ENCODE measurements at places on chromosomes 12 and 14.

DNA sequence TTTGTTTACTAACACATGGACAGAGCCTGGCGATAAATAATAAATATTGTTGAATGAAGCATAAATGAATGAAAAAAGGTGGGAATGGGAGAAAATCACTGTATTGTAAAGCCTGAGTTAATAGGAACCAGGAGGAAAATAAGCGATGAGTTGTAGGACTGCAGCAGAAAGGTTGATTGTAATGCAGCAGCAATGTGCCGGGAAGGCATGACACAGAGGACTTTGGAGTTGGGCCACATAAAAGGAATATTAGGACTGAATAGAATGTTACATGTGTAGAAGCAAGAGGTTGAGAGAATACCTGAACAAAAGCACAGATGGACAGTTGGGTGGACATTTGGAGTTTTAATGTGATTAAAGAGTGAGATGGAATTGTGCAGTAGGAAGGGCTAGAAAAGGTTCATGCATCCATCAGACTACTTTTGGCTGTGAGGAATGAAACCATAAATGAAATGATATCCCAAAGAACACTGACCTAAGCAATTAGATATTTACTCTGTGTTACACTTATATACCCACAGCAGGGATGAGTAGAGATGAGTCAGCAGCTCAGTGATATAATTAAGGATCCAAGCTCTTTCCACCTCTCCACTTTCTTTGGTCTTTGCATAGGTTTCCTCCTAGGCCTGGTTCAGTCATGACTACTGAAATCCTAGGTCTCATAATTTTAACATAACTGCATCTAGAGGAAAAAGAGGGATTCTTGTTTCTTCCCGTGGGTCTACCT, 55.4 kb downstream of the CCER1 start:
- DNase-seq, result no peak

- DNase-seq, result no peak
These were observed 124.2 kb downstream of the HMGA2 start for GRCh38 chr12:65948320-65949008.

DNA sequence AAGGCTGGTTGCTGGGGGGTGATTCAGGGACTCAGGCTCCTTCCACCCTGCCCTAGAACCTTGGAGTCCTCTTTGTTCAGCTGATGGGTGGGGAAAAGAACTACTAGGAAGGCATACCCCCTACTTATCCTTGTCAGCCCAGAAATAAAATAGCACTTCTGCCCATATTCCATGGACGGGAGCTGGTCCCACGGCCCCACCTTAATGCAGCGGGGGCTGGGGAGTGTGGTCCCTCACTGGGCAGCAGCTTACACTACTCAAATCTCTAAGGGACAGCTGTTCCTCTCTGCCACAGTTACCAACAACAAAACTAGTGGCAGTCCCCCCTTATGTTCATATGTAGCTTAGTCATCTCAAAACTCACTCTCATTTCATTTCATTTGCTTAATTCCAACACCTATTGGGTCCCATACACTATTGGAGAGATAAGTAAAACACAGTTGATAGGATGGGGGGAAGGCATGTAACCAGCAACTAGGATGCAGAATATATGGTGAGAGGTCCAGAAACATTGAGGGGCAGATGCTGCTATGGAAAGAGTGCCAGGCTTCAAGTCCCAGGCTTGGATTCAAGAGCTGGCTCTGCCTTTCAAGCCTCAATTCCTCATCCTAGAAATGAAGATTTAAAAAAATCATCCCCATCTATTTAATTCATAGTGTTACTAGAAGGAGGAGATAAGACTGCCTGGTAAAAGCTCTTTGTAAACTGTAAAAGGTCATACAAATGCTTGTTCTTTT, 83.7 kb upstream of the RIC8B start:
- DNase-seq, result no peak

DNA sequence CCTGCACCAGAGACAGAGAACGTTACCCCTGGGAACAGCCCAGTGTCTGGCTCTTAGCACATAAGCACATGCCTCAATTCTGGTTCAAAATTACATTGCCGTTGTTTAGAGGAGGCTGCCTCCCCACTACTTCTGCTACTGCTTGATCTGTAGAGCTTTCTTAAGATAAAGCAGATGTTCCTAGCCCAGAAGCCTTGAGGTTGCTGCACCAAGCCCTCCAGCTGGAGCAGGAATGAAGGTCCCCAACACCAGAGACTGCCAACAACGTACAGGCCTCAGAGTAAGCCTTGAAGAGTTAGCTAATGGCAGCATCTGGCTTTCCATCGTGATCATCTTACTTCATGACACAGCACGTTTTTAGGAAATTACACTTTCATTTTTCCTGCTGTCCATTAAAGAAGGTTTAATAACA, 34.7 kb upstream of the AMIGO2 start:
- no peak for DNase-seq

- DNase-seq, result no peak
These were observed 1088.5 kb upstream of the TMEM132C start for GRCh38 chr12:127178463-127178862.

DNA sequence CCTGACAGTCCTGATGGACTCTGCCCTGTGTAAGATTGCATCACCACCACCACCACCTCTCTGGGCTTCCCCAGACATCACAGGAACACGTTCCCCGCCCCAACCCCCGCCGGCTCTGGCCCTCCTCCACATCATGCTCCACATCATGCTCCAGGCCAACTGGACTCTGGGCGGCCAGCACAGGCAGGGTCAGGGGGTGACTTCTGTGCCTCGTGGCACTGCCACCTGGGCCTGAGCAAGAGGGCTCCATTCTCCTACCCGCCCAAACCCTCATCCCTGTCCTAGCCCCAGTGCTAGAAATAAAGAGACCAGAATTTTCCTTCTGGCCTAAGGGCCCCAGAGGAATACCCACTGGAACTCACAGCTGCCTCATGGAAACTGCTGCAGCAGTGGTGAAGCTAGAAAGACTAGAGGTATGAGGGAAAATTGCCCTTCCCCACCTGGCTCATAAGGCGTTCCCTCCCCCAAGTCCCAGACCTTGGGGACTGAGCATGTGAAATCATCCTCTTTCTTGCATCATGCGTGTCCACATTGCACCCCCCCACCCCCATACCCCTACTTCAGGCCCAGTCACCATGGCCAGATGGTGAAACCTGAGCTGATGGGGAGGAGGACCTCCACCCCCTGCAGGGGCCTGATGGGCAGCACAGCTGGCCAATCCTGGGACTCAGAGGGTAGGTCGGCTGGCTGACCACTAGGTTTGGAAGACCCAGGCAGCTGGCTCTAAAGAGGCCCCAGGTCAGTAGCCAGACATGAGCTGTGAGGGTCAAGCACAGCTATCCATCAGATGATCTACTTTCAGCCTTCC, at the start of gene INHBE:
Gene INHBE (plus strand): TSS at position 742 of the 808 bp plus-strand sequence. CDS start 230 bp downstream, outside the sequence.
- no peak for DNase-seq

DNA sequence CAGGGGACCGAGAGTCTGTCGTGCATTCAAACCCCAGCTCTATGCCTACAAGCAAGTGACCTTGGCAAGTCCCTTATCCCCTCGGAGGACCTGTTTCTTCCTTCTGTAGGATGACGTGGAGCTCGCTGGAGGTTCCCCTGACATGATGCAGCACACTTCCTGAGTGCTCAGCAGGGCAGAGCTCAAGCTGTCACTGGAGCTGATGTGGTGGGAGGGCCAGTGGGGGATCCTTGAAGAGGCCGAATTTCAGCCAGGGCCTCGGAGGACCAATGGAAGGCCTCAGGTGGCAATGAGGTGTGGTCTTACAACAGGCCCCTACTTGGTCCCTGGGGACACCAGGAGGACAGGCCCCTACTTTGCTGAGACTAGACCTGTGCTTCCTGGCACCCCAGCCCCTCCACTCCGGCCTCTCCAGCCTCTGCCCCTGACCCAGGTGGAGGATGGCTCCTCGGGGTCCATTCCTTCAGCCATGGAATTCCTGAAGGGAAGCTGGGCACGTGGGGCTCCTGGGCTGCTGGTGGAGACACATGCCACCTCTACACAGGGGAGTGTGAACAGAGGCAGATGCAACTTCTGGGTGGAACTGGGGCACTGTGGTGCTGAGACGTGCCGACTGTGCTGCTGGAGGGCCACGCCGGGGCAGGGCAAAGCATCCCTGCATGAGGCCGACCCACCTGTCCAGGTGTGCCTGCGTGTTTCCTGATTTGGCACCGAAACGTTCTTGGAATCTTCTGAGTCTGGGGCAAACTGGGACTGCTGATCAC, 18.7 kb upstream of the KIF26A start:
- DNase-seq, result no peak

- no peak for DNase-seq
These were observed 136.9 kb upstream of the KITLG start for GRCh38 chr12:88717188-88717587.

DNA sequence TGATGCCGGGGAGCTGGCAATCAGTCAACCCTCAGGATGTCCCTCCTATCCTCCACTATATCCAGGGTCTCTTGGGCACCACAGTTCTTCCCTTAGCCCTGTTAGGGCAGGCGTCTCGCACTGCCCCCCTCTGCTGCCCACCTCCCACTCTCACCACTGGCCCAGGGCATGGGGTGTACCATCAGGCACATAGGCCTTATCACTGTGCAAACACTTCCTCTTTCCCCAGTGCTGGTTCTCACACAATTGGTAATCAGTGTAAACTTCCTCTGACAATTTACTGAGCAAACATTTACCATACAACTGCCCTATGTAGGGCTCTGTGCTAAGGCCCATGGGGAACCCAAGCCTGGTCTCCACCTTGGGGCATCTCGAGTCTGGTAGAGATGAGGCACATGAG, 20.1 kb upstream of the TMED10 start:
- DNase-seq, result no peak

DNA sequence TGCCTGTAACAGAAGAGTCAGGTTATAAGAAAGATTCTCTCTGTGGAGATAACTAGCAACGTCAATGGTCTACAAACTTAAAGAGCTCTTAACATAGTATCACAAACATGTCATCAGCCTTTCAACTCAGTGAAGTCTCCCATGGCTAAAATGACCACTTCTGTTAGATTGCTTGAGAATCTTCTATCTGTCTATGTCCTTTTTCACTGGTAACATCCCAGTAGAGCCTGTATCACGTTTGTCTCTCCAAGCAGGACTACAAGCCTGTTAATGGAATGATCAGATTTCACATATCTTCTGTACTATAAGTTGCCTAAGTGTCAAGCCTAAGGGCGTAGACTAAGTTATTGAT, 50.7 kb downstream of the SLC2A13 start:
- DNase-seq, result no peak

- DNase-seq, result no peak
These were observed 42.9 kb upstream of the VRK1 start for GRCh38 chr14:96754162-96754844.

DNA sequence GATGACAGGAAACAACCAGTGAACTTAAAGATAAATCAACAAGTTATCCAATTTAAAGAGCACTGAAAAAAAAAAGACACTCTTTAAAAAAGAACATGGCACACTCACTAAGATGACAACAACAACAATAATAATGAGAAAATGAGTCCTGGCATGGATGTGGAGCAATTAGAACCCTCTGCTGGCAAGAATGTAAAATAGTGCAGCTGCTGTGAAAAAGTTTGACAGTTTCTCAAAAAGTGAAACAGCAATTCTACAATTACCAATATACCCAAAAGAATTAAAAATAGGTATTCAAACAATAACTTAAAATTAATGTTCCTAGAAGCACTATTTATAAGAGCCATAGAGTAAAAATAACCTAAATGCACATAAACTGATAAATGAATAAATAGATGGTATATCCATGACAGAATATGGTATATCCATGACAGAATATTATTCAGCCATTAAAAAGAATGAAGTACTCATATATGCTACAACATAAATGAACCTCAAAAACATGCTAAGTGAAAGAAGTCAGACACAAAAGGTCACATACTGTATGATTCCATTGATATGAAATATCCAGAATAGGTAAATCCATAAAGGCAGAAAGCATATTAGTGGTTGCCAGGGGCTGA, 49.1 kb upstream of the GPHB5 start:
- no peak for DNase-seq

GRCh38 chr14:96011131-96011530, 28.0 kb upstream of the C14orf132 start:
- DNase-seq, result no peak

DNA sequence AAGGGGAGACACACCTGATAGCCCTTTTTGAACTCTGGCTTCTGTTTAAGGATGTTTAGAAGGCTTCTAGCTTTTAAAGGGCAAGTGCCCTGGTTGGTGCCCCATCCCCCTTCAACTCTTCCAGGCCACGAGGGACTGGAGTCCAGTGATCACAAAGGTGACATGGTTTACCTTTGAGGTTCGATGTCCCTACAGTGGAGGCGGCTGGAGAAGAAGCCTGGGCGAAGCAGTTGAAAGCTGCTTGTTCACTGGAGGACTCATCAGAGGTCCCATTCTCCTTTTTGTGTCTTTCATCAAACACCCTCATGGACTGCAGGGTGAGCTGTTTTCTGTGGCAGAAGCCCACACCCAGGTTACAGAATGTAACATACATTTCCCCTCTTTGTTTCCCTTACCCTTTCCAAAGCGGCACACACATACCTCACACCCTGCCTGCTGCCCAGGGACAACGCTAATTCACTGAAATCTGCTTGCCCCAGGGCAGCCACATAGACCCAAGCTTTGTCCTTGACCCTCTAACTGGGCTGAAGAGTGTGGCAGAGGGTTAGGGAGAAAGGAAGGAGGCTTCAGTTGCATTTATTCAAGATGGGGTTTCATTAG, 7.7 kb downstream of the TBX3 start:
- no peak for DNase-seq

GRCh38 chr12:89206390-89206789, 145.9 kb downstream of the DUSP6 start:
- no peak for DNase-seq

DNA sequence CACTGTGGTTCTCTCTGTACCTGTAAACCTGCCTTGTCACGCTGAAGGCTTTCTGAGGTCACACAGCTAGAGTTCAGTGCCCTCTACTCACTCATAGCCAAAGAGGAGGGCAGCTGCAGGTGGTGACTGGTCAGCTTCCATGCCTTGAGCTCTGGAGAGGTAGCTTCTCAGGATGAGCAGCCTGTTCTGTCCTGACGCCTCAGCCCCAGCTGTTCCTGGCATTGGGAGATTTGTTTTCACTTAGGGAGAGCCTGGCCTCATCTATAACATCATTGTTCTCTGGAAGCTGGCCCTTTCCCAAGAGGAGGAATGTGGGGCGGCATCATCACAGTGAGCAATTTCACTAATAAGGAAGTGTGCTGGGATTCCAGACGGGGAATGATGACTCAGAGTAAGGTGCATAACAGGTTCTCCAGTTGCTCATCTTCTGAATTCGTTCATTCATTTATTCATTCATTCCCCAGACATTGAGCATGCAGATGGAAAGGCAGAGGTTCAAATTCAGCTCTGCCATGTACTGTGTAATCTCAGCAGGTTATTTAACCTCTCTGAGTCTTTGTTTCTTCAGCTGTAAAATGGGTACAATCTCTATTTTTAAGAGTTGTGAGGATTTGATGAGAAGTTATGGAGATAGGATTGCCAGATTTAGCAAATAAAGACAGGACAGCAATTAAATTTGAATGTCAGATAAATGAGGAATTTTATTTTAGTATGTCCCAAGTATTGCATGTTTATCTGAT, 255.8 kb upstream of the CRY1 start:
- DNase-seq, result no peak

DNA sequence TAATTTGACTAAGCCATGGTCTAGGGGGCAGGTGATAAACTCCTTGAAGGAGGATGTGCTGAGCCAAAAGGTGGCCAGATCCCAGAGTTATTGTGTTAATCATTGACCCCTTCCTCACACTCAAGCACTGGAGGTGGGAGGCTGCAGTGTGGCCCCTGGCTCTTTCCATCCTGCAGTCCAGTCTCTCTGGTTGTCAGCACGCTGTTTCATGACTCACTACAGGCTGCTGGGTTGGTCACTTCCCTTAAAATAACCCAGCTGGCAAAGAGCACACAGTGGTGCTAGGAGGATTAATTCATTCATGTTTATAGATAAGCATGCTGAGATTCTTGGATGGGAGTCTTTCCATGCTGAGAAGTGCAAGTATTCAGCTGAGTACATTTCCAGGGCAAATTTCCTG, 228.9 kb downstream of the ANO2 start:
- no peak for DNase-seq

Measured in stimulated activated CD4-positive, alpha-beta T cell treated with anti-CD3 and anti-CD28 coated beads, Interleukin-2, amount 100 ng/mL, for 48 hours (primary cell).